ENCODE measurements at places on chromosomes 6 and 20.

DNA sequence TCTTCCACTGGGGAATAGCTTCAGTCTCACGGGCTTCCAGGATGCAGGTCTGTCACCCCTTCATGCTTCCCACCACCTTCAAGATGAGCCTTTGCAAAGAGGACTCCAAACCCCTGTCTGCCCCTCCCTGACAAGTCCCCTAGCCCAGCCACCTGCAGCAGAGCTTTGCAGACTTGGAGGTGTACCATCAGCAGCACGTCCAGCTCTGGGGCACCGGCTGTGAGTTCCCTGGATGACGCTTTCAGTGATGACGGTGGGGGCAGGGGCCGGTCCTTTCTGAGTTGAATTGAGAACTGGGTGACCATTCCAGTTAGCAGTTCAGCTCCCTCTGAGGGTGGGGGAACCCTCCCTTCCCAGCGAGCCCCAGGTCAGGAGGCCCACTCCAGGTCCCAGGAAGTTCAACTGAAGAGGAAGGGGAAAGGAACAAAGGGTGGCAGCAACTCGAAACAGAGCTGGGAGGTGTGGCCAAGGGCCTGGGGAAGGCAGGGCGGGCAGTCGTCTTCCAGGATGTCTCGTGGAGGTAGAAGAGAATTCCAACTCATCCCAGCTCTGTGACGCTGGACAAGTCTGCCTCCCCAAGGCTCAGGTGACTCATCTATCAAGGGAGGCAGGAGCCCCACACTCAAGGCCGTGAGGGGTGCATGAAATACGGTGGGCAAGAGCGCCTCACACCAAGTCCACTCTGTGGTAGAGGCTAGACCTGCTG, 86.0 kb downstream of the PTPN1 start:
- DNase-seq = no peak

GRCh38 chr20:8362457-8362856, 230.4 kb downstream of the PLCB1 start:
- no peak for DNase-seq

- DNase-seq = peak; percentile 70
Observed at GRCh38 chr6:53410508-53411258, 61.9 kb upstream of the ELOVL5 start.

DNA sequence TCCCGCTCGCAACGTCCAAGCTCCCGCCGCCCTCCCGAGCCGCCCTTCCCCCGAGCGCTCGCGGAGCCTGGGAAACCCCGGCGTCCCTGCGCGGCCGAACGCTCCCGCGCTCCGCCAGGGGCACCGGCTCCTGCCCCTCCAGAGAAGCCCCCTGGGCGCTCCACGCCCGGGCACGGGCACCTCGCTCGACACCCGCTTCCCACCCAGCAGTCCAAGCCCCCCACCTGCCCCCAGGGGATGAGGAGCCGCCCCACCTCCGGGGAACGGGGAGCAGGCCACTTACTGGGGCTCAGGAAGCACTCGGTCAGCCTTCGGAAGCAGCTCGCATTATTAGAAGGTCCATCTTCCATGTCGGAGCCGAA, 1.4 kb downstream of the PDE10A start:
- DNase-seq = no peak

DNA sequence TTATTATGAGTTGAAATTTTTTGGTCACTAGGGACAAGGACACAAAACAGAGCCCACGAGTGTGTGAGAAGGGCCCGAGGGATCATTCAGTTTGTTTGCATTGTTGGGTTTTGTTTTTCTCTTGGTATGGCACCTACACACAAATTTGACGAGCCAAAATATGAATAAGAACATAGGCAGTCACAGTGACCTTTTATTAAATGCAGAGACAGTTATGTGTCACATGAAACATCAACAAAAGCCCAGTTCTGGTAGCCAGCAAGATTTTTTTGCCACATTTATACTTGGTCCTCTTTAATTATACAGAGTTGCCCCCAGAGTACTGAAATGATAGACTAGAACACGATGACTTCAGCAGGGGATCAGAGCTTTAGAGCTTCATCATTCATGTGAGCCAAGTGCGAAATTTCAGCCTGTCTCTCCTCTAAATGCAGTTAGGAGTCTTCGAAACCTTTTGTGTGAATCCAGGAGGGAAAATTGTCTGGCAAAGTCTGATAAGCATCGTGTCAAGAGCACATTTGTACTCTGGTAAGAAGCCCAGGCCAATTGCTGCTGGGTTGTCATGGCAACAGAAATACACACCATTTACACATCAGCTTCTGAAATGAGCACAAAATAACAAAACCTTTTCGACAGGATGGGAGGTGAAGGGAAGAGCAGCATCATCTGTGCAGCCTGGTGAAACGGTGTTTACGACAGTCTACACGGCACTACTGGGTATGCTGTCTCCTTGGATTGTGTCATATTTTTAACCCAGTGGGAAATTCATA, 79.2 kb upstream of the RIPOR2 start:
- peak; percentile 62 for DNase-seq

DNA sequence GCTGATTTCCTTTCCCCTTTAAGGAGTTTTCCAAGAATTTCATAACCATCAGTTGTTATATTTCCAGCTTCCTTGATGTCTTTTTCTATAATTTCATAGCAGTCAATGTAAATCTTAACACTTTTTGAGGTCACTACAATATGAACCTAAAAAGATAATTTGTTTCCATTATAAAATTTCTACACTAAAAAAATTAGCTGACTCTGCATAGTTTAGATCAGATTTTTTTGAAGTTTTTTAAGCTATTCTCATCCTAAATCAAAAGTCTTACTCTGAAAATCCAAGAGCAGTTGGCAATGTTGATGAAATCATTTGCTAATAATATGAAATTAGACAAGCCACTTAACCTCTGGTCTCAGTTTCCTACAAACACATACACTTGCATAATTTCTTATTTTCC, 96.8 kb downstream of the COL12A1 start:
- no peak for DNase-seq

GRCh38 chr6:151452750-151453427, 963 bp upstream of the RMND1 start:
- peak; percentile 11 for DNase-seq

GRCh38 chr20:36084897-36085613, 69.5 kb upstream of the EPB41L1 start:
- DNase-seq = no peak

- no peak for DNase-seq
Observed at GRCh38 chr6:149392093-149392492, 8.0 kb upstream of the SUMO4 start.

GRCh38 chr6:99318566-99318965, 30.9 kb downstream of the FAXC start:
- no peak for DNase-seq

DNA sequence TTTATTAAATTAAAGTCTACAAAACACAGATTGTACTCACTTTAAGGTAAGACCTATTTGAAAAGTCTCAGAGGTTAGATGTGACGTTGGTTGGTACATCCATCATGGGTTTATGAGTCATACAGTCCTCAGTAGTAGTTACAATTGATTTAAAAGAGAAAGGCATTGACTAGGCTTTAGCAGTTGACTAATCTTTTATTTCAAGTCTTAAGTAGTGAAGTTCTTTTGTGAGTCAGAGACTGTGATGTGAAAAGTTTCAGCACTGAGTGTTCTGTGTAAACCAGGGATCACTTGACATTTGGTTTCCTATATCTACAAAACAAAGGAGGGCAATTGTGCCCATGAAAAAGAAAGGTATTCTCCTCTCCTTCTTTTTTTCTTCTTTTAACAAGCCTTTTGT, 221.3 kb downstream of the GRIK2 start:
- DNase-seq = no peak

GRCh38 chr6:11729076-11729475, 49.5 kb downstream of the ADTRP start:
- peak; percentile 77 for DNase-seq

DNA sequence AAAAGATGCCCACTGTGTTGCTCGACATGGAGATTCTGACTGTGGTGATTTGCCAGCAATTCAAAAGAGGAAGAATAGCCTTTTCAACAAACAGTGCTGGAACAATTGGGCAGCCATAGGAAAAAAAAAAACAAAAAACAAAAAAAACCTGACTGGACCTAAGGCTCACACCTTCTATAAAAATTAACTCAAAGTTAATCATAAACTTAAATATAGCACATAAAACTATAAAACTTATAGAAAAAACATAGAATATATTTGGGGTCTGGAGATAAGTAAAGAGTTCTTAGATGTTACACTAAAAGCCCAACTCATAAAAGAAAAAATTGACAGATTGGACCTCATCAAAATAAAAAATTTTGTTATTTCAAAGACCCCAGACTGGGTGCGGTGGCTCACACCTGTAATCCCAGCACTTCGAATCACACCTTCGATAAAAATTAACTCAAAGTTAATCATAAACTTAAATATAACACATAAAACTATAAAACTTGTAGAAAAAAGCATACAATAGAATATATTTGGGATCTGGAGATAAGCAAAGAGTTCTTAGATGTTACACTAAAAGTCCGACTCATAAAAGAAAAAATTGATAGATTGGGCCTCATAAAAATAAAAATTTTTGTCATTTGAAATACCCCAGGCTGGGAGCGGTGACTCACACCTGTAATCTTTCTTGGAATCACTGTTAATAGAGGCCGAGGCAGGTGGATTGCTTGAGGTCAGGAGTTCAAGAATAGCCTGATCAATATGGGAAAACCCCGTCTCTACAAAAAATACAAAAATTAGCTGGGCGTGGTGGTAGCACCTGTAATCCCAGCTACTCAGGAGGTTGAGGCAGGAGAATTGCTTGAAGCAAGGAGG, 115.6 kb upstream of the FAM83B start:
- DNase-seq = no peak

DNA sequence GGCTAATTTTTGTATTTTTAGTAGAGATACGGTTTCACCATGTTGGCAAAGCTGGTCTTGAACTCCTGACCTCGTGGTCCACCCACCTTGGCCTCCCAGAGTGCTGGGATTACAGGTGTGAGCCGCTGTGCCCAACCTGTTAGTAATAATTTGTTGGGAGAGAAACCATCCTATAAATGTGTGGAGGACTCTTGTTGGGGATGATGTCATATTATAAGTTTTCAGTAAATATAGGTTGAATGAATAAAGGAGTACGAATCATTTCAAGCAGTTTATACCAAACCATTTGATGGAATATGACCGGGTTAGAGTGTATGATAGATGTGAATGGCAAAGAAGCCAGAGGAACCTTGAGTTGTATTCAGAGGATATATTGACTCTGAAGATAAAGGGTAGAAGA, 240.8 kb downstream of the SAMD5 start:
- DNase-seq = no peak

- DNase-seq = no peak
Observed at GRCh38 chr20:63014710-63015109, 7.9 kb upstream of the BHLHE23 start.

DNA sequence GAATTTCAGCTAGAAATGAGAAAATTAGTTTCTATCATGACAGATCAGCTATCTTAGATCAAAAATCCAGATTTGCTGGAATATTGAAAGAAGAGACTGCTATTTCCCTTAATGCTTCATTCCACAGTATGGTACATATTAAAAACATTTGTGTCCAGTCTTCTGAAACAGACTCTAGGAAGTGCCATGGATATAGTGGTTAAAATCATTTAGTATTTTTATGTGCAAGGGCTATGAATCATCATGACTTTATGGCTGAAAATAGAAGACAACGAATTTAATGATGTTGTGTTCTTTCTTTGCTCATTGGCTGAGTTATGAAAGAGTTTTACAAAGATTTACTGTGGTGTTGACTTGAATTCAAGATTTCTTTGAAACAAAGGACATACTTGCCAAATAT, 146.6 kb downstream of the ANKRD60 start:
- no peak for DNase-seq

DNA sequence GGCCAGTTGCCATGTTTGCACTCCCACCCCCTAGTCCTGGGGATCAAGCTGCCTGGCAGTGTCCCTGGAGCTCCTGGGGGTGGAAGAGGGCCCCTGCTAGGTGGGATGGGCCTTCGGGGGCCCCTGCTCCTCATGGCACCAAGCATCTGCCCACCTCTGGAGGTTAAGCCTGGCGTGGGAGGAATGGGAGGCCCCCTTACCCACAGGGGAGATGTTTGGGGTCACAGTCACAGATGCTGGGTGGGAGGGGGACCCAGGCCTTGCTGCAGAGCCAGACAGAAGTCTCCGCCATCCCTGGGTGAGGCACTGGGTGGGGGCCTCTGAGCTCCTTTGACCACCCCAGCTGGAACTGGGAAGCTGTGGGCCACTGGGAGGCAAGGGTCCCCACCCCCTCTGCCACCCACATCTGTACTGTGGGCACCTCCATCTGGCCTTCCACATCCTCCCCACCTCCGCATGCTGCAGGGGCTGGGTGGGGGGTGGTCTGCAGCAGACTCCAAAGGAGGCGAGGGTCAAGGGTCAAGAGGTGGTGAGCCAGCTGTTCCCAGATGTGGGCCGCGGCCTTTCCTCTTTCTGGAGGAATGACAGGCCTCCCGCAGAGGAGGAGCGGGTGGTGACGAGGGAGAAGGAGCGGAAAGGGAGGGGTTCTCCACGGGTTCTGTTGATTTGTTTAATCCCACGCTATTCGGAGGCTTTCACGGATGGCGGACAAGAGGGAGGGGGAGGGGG, 41.5 kb downstream of the YTHDF1 start:
- DNase-seq = no peak

DNA sequence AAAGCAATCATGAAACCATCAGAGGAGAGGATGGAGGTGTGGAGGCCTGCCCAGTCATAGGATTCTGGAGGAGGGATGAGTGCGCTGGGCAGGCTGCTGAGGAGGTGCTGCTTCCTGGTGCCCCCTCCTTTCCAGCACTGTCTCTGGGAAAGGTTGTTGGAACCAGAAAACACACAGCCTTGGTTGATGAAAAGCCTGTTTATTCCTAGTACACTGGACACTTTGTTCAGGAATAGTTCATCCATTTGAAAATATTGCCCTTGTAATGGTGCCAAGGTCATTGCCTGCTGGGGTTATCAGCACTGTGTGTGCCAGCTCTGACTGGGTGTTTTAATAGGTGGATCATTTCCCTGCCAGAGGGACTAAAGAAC, 83.7 kb upstream of the ARMC2 start:
- no peak for DNase-seq

Measured in activated CD4-positive, alpha-beta memory T cell treated with anti-CD3 and anti-CD28 coated beads for 36 hours (primary cell).